ENCODE measurements at places on chromosomes 5 and 9. TPM values are rescaled to one million over a fixed set of nuclear protein-coding genes. Genes with fewer than 3 reads are reported as not detected.

DNA sequence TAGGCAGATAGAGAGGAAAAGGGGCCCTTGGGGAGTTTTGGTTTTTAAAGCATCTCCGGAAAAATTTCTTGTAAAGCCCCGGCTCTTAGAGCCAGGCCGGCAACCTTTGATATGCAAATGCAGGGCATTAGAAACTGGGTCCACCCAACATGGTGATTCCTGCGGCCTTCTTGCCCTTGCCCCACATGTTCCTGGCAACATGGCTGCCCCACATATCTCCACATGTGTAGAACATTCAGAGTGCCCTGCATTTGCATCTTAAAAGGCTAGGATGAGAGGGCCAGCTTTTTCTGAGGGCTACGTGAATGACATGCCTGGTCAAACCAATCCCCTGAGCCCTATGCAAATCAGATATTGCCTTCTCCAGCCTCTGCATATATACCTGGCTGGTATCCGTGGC, 5.0 kb upstream of the SNAPC3 start:
- no peak for DNase-seq

- DNase-seq, result no peak
Observed at GRCh38 chr9:135108831-135109510, 21.5 kb downstream of the OLFM1 start.

GRCh38 chr5:106720367-106720766, 950.4 kb downstream of the EFNA5 start:
- DNase-seq, result no peak

GRCh38 chr5:50853151-50853550, 186.7 kb downstream of the PARP8 start:
- no peak for DNase-seq

The PCDHB5 gene
- 0.36 TPM for total RNA-seq

- DNase-seq, result no peak
Observed at GRCh38 chr5:175484829-175485228, 6.5 kb downstream of the SFXN1 start.

DNA sequence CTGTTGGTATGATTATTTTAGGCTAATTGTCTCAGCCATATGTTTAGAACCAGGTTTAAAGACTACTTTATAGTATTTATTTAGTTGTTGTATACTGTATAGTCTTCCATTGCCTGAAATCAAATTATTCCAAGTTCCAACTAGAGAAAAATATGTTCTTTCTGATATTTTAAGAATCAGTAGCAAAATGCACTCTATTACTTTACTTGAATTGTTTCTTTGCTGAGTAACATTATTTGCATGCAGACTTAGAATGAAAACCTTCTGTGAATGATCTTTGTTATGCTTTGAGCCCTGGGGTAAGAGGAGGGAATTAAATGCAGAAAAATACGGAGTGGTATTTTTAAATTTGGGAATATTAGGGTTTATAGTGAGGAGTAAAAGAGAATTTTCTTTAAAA, 47.9 kb downstream of the MEGF10 start:
- no peak for DNase-seq
